ENCODE measurements at places on chromosomes 6 and 20. TPM values are rescaled to one million over a fixed set of nuclear protein-coding genes. Genes with fewer than 3 reads are reported as not detected.

The TFAP2C gene
- total RNA-seq: 14.9 TPM

The PSMA7 gene
- total RNA-seq: 576 TPM

The CLVS2 gene
- 0.08 TPM for total RNA-seq

The SFTA2 gene
- total RNA-seq: not detected

The BEND6 gene
- total RNA-seq: 1.8 TPM
